ENCODE measurements at places on chromosomes 5 and 9.

DNA sequence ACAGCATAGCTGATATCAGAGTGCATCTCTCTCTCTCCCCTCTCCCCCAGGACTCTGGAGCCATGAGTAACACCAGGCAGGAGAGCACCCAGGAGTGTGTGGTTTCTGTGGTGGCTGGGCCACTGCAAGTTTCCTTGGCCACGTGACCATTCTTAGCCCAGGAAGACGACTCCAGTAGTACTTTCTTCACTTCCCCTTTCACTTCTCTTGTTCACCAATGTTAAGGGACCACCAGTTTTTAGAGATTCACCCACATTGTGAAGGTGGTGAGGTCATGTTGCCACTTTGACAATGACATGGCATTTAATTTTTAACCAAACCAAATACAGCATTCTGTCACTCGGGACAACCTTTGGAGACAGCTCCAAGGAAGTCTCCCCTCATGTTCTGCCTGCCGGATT, 17.9 kb upstream of the DAPK1 start:
- no peak for DNase-seq

- no peak for DNase-seq
Measured at GRCh38 chr9:92095236-92095635, 20.0 kb downstream of the SPTLC1 start.

DNA sequence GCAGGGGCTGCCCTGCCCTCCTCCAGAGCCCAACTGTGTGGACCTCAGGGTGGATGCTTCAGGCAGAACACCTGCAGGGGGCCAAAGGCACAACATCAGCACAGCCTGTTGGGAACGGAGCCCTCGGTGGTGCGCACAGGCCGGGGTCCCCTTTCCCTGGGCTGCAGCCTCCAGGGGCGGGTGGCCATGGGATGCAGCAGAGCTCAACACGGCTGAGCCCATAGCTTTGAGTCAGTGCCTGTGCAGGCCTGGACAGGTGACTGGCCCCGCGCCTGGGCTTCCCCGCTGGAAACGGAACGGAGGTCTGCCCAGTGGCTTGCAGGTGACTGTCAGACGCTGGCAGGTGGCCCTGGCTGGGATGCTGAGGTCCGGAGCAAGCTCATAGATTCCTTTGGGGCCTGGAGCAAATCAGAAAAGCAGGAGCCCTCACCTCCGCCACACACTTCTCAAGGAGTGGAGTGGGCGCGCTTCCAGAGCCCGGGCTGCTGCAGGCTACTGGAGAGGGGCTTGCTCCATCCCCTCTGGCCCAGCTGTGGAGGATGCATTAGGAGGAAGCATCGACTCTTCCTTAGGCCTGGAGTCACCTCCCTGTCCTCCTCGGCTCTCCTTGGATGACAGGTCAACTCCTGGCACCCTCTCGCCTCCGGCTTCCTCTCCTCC, 69.8 kb upstream of the RNU6ATAC start:
- no peak for DNase-seq

DNA sequence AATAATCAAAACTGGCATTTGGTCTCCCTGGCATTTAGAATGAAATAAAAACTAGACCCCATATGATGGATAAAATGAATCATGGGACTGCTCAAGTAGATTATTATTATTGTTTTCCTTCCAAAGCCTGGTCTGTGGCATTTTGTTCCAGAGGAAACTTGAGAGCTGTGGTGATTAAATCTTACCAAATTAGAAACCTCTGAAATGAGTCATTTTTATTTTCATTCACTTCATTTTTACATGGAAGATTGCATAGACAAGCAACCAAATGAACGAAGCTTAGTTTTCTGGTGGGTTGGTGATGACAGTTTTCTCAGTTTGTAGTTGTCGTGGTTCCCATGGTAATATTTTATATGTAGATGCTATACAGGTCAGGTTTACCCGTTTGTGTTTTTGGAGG, 23.4 kb downstream of the PAM start:
- DNase-seq = no peak

Data from stimulated activated effector memory CD8-positive, alpha-beta T cell treated with anti-CD3 and anti-CD28 coated beads, Interleukin-12 subunit alpha, Interleukin-12 subunit beta, amount 100 ng/mL, for 72 hours (primary cell).